CD4-positive, alpha-beta T cell treated with Interleukin-17A for 1 hour (primary cell): ENCODE measurements at places on chromosomes 2 and 18.

GRCh38 chr18:28425886-28426285 is 249.0 kb upstream of the CDH2 start:
- no peak for DNase-seq

GRCh38 chr2:48668992-48669391 is 51.3 kb downstream of the GTF2A1L start:
- DNase-seq: no peak

GRCh38 chr2:209817844-209818271 is 46.2 kb downstream of the UNC80 start:
- DNase-seq: no peak

DNA sequence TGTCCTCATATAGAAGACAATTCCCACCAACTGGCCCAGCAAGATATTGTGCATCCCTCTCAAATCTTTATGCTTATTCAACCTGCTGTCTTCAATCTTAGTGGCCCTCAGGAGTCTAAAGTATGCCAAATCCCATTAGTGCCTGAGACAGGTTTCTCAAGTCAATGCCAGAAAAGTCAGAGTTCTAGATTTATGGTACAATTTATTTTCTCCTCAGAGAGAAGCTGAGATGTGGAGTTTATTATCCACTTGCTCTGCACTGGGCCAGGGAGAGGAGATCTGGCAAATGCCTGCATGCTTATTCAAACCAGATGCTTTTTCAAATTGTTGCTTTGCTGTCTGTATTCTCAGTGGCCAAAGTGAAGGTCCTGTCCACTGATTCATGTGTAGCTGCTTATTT is 825.2 kb downstream of the METTL4 start:
- DNase-seq: no peak

DNA sequence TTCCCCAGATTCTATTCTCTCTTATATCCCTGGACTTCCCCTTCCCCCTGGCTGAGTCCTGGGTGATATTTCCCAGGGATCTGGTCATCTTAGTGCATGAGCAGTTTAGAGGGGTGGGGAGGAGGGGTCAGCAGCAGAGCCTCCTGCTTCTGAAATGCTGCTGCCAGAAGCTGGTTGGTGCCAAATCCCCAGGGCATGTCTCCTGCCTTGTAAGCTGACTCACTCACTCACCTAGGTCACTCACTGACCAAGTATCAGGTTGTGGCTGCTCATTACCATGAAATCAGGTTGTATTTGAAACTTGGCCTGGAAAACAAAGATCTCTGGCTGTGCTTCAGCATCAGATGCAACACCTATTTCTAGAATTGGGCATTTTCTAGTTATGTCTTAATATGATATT is 14.3 kb downstream of the GPR39 start:
- DNase-seq: no peak

- no peak for DNase-seq
Measured at GRCh38 chr2:47265751-47266231, 110.7 kb upstream of the STPG4 start.

DNA sequence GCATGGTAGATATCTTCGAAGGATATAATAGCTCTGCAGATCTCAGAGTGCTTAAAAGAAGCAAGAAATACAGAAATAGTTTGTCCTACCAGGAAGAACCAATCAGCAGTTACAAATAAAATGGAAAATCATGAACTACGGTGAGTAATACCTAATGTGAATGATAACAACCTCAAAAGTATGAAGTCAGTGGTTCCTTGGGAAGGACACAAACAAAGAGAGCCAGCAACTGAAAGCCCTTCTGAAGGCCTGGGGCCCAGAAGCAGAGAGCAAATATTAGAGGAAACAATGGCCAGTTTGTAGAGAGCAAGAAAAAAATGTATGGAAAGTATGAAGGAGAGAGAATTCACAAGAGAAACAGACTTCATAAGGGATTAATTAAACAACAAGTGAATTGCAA is 226.8 kb upstream of the CHST9 start:
- no peak for DNase-seq

DNA sequence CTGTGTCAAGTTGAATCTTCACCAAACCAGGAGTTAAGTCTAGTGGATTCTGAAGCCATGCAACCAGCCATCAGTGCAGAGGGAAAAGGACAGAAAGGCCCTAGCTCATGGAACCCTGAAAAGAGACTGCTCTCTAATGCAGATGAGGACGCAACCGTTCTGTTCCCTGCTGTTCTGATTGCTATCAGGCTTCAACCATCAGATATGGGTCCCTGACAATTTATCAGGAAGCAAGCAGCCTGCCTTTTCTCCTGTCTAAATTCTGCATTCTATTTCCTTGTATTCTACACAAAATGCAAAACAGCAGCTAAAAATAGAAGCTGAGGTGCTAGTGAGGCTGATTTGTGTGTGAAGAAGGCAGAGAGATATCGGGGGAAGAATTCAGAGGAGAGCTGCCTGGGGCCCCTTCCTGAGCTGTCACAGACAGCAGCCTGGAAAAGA is 68.4 kb upstream of the RTN4 start:
- no peak for DNase-seq

DNA sequence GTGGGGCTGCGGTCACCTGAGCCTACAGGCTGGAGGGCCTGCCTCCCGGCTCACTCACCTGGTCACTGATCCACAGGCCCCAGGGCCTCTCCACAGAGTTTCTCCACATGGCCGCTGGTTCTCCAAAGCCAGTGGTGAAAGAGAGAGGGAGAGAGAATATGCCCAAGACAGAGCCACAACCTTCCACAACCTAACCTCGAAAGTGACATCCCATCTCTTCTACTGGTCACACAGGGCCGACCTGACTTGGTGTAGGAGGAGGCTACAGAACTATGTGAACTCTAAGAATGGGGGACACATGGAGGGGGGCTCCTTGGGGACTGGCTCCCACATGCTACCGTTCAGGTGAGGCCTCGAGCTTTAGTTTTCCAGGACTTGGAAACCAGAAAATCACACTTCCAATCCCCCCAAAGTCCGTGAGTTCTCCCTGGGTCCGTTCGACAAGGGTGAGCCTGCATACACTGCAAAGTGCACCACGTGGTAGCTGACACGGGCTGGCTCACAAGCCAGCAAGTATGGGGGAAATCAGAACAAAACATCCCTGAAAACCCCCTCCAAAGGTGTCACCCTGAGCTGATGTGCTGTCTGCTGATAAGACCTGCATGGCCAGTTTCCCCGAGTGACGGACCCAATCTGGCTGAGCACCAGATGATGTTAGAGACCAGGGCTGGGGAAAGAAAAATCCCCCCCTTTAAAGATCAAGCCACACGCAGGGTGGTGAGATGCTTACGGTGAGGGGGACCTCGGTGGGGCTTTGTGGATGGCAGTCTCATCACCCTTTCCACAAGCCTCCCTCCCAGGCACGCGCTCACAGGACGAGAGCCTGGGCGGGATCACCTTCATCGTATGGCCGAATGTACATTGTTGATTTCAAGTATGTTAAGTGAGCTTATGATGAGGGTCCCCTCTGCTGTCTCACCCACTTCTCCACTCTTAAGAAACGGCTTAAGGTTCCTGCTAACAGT is 54.2 kb upstream of the SEMA4C start:
- DNase-seq: peak; percentile 54

DNA sequence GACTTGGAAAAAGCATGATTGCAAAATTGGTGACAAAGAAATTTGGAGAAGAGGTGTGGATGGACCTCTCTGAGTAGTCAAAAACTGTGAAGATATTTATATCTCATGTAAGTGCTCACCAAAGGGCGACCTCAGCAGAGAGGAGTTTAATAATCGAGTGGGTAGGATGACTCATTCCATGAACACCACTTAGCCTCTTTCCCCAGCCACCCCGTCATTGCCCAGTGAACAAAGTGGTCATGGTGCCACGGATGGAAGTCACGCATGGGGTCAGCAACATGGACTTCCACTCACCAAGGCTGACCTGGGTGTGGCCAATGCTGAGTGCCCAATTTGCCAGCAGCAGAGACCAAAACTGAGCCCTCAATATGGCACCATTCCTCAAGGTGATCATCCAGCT is 997.4 kb upstream of the GYPC start:
- DNase-seq: no peak

DNA sequence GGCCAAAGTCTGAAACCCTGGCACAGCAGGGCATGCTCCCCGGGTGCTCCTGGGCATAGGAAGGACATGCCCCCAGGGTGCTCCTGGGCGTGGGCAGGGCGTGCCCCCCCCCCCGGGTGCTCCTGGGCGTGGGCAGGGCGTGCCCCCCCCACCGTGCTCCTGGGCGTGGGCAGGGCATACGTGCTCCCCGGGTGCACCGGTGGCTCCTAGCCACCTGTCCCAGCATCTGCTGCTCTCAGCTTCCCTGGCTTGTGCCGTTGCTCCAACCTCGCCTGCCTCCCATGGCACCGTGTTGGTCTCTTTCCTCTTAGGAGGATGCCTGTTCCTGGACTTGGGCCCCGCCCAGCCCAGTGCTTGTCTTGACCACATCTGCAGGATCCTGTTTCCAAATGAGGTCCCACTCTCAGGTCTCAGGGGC is 95.6 kb upstream of the CTDP1 start:
- no peak for DNase-seq
